ENCODE measurements at places on chromosomes 11 and 22.

- DNase-seq, result no peak
Observed at GRCh38 chr11:62999156-62999555, 14.4 kb upstream of the SLC22A6 start.

- no peak for DNase-seq
Observed at GRCh38 chr22:28826921-28827320, 26.6 kb upstream of the XBP1 start.

DNA sequence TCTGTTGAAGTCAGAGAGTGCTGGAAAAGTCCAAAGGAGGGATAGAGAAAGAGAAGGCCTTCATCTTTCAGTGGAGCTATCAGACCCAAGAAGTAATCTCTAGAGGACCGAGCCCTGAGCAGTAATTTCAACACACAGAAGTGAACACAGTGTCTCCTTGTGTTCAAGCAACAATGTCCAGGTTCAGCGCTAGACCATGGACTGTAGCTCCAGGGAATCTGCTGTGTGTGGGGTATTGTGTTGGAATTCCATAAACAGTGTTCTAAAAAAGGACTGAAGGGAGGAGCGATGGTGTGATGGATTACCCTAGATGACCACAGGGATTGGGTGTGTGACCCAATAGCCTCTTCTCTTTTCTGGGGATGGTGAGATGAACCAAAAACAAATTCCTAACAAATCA, 165.9 kb downstream of the BLID start:
- DNase-seq, result no peak

DNA sequence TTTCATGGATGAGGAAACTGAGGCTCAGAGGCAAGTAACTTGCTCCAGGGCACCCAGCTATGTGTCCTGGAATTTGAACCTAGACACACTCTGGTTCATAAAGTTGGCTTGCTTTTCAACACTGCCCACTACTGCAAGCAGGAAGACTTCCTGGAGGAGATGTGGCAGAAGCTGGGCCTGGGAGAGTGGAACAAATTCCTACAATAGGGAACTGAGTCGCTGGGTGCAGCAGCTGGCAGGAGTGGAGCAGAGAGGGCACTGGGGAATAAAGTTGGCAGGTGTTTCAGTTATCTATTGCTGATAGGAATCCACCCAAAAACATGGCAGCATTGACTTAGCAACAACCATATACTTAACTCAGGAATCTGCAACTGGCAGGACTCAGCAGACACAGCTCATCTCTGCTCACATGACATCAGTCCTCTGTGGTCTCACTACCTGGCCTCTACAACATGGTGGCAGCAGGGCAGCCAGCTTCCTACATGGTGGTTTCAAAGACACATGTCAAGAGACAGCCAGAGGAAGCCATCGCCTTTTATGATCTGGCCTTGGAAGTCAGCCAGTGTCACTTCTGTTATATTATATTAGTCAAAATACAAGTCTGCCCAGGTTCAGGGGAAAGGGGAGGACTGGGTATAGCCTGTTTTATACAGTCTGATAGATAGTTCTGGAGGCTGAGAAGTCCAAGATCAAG, 10.6 kb upstream of the CARD10 start:
- no peak for DNase-seq

DNA sequence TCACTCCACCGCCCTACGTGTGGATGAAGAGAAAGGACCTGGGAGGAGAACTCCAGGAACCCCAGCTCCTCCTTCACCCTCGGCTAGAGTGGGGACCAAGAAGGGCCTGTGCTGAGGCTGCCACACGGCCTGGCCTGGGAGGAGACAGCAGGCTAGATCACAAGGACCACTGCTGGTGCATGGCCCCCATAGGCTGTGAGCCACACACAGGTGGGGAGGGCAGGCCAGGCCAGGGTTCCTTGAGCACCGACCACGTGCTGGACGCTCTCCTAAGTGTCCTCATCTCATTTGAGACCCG, 1392.4 kb downstream of the TBC1D22A start:
- no peak for DNase-seq

- DNase-seq, result no peak
Observed at GRCh38 chr22:47068626-47068996, 306.2 kb downstream of the TBC1D22A start.
